ENCODE measurements at places on chromosomes 2 and 18.

DNA sequence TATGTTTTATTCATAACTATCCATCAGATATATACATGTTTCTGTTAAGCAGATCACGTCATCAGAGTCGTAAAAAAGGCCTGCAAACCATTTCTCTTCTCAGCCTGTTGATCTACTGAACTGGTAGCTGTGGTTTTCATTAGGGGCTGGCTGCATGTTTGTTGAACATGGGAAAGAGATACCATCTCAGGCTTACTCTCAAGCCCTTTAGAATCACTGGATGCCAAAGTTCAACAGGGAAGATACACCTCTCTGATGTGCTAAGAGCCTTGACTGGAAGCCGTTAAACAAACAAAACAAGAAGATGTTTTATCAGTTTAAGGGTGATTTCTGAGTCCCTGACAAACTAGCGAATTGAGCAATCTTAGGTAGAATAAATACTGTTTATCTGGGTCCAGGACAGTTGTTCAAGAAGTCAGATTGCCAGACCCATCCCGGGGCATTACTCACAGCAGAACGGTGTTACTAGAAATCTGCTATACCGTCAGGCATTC is 94.5 kb upstream of the LMAN1 start:
- no peaks in the 10 kb centered on the region for H3K27me3 ChIP-seq
- DNase-seq = no peak
- no peaks in the 10 kb centered on the region for H3K4me1 ChIP-seq

DNA sequence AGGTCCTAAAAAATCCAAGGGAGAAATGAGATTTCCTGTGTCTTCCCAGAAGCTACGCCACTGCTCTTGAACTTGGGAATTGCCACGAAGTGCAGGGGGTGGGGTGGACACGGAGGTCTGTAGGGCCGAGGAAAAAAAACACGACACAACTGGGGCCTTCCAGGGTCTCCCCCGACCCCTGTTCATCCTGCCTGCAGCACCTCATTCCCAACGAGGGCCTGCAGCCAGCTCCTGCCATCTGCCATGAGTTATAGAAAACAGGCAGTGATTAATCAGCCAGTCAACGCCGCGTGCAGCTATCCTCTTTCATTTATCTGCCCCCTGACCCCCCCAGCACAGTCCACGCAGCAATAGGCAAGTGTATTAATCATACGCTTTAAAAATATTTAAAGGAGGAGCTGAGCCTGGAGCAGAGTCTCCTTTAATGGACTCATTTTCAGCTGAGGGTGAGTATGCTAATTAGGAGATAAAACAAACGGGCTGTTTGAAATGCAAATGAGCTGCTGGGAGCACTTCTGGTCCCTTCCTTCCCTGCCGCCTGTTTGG is 209.9 kb downstream of the TFCP2L1 start:
- no peaks in the 10 kb centered on the region for H3K36me3 ChIP-seq
- peak; percentile 93 for DNase-seq
- peaks cover 12% of the 10 kb centered on the region for H3K27me3 ChIP-seq
- no peaks in the 10 kb centered on the region for H3K4me1 ChIP-seq

- H3K27ac ChIP-seq = no peak overlapping the region
- no peak for DNase-seq
- peaks cover 57% of the 10 kb centered on the region for H3K36me3 ChIP-seq
Measured at GRCh38 chr2:85623991-85624390, 8.0 kb downstream of the USP39 start.

- peaks cover 10% of the 10 kb centered on the region for H3K4me1 ChIP-seq
- no peaks in the 10 kb centered on the region for H3K27me3 ChIP-seq
- peaks cover 6% of the 10 kb centered on the region for H3K36me3 ChIP-seq
- no peak overlapping the region for H3K4me3 ChIP-seq
Measured at GRCh38 chr2:99787769-99788382, 298.1 kb upstream of the REV1 start.

- H3K4me3 ChIP-seq = no peak overlapping the region
- H3K36me3 ChIP-seq = no peaks in the 10 kb centered on the region
- DNase-seq = no peak
- H3K27ac ChIP-seq = no peak overlapping the region
- no peaks in the 10 kb centered on the region for H3K27me3 ChIP-seq
Measured at GRCh38 chr2:14072338-14072737, 560.2 kb upstream of the LRATD1 start.

DNA sequence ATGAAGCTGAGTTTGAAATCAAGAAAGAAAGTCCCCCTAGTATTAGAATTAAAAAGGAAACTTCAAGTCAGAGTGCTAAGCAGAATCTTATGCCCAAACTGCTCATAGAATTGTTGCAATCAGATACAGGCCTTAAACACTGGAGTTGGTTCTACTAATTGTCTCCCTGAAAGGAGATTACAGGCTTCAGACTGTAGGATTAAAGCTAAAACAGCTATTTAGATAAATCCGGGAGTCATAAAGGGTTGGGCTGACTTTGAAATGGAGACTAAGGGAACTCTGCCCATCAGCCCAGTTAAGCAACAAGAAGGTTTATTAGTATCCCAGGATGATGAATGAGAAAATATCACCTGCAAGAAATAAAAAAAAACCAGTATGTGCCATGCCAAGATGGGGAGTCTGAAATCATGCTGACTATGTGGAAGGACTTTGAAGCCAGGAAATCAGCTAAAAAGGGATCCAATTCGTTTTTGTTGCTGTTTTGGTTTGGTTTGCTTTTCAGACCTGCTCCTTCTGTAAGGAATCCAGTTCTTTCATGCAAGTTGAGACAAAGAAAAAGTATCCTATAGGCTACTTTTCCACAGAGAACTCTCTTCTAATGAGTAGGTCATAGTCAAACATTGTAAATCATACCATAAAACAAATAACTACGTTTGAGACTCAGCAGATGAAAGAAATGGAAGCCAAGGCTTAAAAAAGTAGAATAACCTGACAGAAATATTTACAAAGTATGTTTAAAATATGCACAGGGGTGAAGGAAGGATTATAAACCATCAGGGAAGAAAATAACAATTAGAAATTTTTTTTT is 37.6 kb upstream of the MSTN start:
- no peak overlapping the region for H3K4me3 ChIP-seq
- H3K27me3 ChIP-seq = no peaks in the 10 kb centered on the region
- H3K36me3 ChIP-seq = no peaks in the 10 kb centered on the region
- H3K4me1 ChIP-seq = no peaks in the 10 kb centered on the region
- H3K27ac ChIP-seq = no peak overlapping the region

DNA sequence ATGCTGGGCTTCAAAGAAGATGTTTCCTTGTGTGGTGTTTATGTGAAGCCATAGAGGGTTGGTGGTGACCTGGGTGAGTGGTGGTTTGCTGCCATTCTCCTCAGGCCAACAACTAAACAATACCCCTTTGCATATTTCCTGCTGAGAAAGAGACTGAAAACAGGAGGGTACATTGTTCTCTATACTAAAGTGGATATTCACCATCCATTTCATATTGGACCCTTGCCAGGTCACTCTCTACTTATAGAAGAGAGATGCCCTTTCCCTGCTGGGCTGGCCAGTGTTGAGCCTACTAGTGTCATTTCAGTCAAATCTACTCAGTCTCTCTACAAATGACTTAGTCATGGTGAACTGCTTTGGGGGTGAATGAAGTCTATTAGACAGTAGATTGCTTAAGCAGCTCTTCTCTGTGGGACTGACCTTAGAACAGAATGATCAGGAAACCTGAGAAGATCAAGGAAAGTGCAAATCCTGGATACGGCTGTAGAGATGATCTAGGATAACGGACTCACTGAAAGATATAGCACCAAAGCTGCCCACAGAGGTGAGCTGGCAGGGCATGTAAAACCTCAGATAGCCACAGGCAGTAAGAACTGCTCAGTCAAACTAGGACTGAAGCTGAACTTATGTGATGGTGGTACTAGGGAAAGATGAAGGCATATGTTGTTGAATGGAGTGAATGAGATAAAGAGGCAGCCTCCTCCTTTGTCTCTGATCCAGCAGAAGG is 154.9 kb downstream of the MYO3B start:
- no peaks in the 10 kb centered on the region for H3K27me3 ChIP-seq
- H3K27ac ChIP-seq = no peak overlapping the region
- no peaks in the 10 kb centered on the region for H3K36me3 ChIP-seq
- H3K4me3 ChIP-seq = no peak overlapping the region
- no peak for DNase-seq
- no peaks in the 10 kb centered on the region for H3K4me1 ChIP-seq

GRCh38 chr18:49487711-49488310 is 777 bp upstream of the C18orf32 start:
- H3K27ac ChIP-seq = no peak overlapping the region
- H3K4me3 ChIP-seq = no peak overlapping the region
- peaks cover 19% of the 10 kb centered on the region for H3K36me3 ChIP-seq
- DNase-seq = no peak
- no peaks in the 10 kb centered on the region for H3K27me3 ChIP-seq
- peaks cover 2% of the 10 kb centered on the region for H3K4me1 ChIP-seq

- peak overlapping the region; percentile 57 for H3K27ac ChIP-seq
- H3K4me1 ChIP-seq = no peaks in the 10 kb centered on the region
- H3K27me3 ChIP-seq = peaks cover 30% of the 10 kb centered on the region
- DNase-seq = peak; percentile 90
- H3K36me3 ChIP-seq = no peaks in the 10 kb centered on the region
Measured at GRCh38 chr2:38076710-38077430, 919 bp upstream of the CYP1B1 start.

GRCh38 chr2:231167745-231168459 is 30.5 kb upstream of the ARMC9 start:
- H3K4me3 ChIP-seq = no peak overlapping the region
- no peak overlapping the region for H3K27ac ChIP-seq
- H3K36me3 ChIP-seq = peaks cover 14% of the 10 kb centered on the region
- peak; percentile 53 for DNase-seq
- H3K27me3 ChIP-seq = no peaks in the 10 kb centered on the region

- peak overlapping the region; percentile 92 for H3K4me3 ChIP-seq
- H3K4me1 ChIP-seq = peaks cover 2% of the 10 kb centered on the region
- H3K27me3 ChIP-seq = no peaks in the 10 kb centered on the region
- H3K36me3 ChIP-seq = peaks cover 43% of the 10 kb centered on the region
- peak; percentile 75 for DNase-seq
Measured at GRCh38 chr2:150485871-150486538, 1.5 kb downstream of the RND3 start.

- H3K27me3 ChIP-seq = peaks cover 12% of the 10 kb centered on the region
- H3K4me3 ChIP-seq = peak overlapping the region; percentile 65
- peak; percentile 53 for DNase-seq
- no peaks in the 10 kb centered on the region for H3K4me1 ChIP-seq
- peak overlapping the region; percentile 46 for H3K27ac ChIP-seq
Measured at GRCh38 chr2:206275312-206276055, 1.0 kb downstream of the ZDBF2 start.

DNA sequence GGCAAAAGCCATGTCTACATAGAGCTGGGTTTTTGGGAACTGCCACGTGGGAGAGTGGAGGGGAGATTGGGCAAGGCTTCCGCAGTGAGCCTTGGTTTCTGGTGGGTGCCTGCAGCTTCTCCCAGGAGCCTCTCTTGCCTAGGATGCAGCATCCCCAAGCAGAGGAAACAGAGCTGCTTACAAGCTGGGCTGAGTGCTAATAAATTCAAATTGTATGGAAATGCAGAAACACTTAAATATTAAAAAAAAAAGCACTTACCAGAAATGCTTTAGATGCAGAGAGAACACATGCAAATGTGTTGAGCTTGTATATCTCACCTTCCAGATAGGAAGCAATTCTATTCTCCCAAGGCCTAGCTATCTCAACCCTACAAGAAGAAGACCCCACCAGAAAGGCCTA is 96.0 kb upstream of the ST3GAL5 start:
- H3K36me3 ChIP-seq = no peaks in the 10 kb centered on the region
- peaks cover 2% of the 10 kb centered on the region for H3K4me1 ChIP-seq
- H3K27ac ChIP-seq = no peak overlapping the region
- no peak overlapping the region for H3K4me3 ChIP-seq
- H3K27me3 ChIP-seq = peaks cover 11% of the 10 kb centered on the region

DNA sequence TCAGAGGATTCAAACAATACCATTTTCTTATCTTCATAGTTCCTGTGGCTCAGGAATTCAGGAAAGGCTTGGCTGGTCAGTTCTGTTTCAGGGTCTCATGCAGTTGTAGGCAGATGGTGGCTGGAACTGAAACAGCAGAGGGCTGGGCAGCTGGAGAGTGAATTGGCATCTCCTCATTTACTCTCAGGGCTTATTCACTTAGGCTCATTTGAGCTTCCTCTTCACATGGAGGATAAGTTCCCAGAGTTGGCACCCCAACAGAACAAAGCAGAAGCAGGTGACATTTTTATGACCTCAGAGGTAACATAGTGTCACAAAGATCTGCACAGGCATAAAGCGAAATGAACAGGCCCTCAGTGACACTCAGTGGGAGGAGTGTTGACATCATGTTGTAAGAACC is 66.1 kb downstream of the RBBP8 start:
- peak; percentile 53 for DNase-seq
- H3K27ac ChIP-seq = no peak overlapping the region
- H3K36me3 ChIP-seq = peaks cover 2% of the 10 kb centered on the region

DNA sequence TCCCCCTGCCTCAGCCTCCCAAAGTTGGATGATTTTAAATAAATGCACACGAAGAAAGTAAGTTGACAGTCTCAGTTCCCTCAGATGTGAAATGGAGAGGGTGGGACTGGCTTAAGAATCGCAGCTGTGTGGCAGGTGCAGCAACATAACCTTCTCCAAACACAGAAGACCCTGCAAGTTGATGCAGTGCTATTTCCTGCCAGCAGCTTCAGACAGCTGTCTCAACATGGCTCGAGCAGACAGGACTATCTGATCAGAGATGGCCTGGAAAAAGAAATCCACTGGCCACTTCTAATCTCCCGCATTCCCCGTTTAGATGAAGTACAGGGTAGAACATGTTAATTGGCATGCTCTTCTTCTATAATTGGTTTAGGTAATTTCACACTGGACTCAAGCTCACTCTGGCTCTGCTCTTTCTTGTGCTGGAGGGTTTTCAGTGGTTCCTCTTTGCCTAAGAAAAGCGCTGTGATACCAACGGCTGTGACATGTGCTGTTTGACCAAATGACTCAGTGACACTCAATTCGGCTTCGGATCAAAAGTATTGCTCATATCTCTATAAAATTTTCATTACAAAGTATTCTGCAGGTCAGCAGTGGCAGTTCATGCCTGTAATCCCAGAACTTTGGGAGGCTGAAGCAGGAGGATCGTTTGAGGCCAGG is 40.2 kb downstream of the MYOM1 start:
- no peak overlapping the region for H3K27ac ChIP-seq
- no peak overlapping the region for H3K4me3 ChIP-seq
- H3K27me3 ChIP-seq = peaks cover 1% of the 10 kb centered on the region
- peaks cover 8% of the 10 kb centered on the region for H3K4me1 ChIP-seq
- no peaks in the 10 kb centered on the region for H3K36me3 ChIP-seq
- DNase-seq = no peak

GRCh38 chr2:149175956-149176355 is 137.5 kb downstream of the LYPD6B start:
- no peaks in the 10 kb centered on the region for H3K27me3 ChIP-seq
- no peak overlapping the region for H3K4me3 ChIP-seq
- no peak for DNase-seq
- no peak overlapping the region for H3K27ac ChIP-seq
- no peaks in the 10 kb centered on the region for H3K4me1 ChIP-seq
- H3K36me3 ChIP-seq = no peaks in the 10 kb centered on the region

DNA sequence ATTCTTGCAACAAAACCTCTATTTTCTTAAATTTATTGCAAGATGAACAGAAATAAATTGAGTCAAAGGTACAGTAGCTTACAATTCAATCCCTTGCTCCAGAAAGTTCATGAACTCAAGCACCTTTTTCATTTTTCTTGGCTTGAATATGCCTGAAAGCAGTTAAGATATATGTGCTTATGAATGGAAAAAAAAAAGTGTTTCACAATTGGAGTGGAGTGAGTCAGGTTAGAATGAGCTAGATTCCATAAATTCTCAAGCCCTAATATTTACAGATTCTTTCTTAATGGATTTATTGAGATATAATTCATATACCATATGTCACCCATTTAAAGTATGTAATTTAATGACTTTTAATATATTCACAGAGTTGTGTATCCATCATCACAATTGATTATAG is 39.6 kb upstream of the NEMP2 start:
- H3K4me1 ChIP-seq = peaks cover 2% of the 10 kb centered on the region
- no peak overlapping the region for H3K27ac ChIP-seq
- no peaks in the 10 kb centered on the region for H3K36me3 ChIP-seq
- peak; percentile 59 for DNase-seq
- H3K4me3 ChIP-seq = no peak overlapping the region

Measured in IMR-90 (cell line).